Stimulated activated CD4-positive, alpha-beta T cell treated with anti-CD3 and anti-CD28 coated beads, Interleukin-1b, Interleukin-23, amount 100 ng/mL, for 4 hours (primary cell): ENCODE measurements at places on chromosomes 7 and 10.

- no peak for DNase-seq
Measured at GRCh38 chr7:3778345-3778744, 477.3 kb downstream of the SDK1 start.

GRCh38 chr10:11724938-11725776 is 17.0 kb upstream of the ECHDC3 start:
- no peak for DNase-seq

DNA sequence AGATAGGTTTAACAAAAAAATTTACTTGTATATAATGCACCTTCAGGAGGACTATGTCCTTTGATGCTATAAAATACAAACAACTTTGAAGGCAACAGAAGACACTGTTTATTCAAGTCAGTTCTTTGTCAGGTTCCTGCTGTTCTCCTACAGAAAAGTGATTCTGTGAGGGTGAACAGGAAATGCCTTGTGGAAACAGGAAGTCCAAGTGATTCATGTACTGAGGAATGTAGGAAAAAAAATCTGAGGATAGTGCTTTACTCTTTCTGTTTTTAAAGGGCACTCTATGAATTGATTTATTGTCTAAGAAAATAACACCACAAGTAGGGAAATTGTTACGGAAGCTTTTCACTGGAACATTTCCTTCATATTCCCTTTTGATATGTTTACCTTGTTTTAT is 171.9 kb downstream of the HDAC9 start:
- no peak for DNase-seq

- DNase-seq, result no peak
Measured at GRCh38 chr10:100965820-100966219, 3.5 kb upstream of the SEMA4G start.

GRCh38 chr7:36855330-36855729 is 131.0 kb upstream of the AOAH start:
- DNase-seq, result no peak

GRCh38 chr10:120103738-120104560 is 211.4 kb downstream of the SEC23IP start:
- DNase-seq, result no peak

DNA sequence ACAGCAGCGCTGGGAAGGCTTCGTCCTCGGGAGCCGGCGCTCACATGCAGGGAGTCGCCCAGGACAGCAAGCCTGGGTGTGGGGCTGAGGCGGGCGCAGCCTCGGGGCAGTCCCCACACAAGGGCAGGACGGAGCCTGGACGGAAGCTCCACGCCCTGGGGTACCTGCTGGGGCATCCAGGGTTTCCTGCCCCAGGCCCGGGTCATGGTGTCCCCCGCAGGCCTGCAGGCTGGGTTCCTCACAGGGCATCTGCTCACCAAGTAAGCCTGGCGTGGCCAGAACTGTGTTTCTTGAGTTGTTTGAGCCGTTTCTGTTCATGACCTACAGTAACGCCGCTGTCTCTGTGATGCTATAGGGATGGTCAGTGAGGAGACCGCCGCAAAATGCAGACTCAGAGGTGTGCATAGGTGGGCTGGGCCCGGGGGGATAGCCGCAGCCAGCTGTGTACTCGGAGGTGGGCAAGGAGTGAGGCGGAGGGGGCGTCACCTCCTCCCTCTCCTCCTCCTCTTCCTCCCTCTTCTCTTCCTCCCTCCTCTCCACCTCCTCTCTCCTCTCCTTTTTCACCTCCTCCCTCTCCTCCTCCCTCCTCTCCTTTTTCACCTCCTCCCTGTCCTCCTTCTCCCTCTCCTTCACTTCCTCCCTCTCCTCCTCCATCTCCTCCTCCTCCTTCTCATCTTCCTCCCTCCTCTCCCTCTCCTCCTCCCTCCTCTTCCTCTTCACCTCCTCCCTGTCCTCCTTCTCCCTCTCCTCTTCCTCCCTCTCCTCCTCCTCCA is 438.9 kb downstream of the DNAJB6 start:
- no peak for DNase-seq

GRCh38 chr7:128146052-128146451 is 95.0 kb upstream of the LEP start:
- no peak for DNase-seq

GRCh38 chr10:8487346-8487745 is 432.9 kb downstream of the GATA3 start:
- DNase-seq, result no peak
